ENCODE measurements at places on chromosomes 3 and 15.

- no peak for DNase-seq
These were observed 104.5 kb upstream of the SLCO2A1 start for GRCh38 chr3:134134240-134134639.

DNA sequence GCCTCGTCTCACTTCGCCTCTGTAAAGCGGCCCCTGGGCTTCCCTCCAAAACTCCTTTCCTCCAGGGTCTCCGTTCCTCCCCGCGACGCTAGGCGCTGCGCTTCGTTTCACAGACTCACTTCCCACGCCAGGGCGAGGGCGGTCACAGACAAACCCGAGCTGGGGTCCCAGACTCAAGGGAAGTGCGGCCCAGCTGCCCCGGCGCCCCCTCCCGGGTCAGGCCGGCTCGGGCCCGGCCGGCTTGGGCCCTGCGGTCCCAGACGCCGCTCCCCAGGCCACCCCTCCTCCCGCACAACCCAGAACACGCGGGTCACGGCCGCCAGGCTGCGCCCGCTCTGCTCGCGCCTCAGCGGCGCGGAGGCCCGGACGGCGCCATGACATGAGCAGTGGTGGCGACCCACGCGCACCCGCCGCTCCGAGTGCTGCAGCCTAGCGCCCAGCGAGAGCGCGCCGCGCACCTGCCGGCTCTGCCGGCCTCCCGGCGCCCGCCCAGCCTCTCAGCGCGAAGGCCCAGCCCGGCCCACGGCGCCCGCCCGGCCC is 547 bp downstream of the NUP210 start:
- DNase-seq, result peak; percentile 54

- DNase-seq, result no peak
These were observed 2.1 kb upstream of the RAP2B start for GRCh38 chr3:153159771-153160397.

GRCh38 chr3:5055357-5056110 is 66.6 kb upstream of the ARL8B start:
- no peak for DNase-seq

DNA sequence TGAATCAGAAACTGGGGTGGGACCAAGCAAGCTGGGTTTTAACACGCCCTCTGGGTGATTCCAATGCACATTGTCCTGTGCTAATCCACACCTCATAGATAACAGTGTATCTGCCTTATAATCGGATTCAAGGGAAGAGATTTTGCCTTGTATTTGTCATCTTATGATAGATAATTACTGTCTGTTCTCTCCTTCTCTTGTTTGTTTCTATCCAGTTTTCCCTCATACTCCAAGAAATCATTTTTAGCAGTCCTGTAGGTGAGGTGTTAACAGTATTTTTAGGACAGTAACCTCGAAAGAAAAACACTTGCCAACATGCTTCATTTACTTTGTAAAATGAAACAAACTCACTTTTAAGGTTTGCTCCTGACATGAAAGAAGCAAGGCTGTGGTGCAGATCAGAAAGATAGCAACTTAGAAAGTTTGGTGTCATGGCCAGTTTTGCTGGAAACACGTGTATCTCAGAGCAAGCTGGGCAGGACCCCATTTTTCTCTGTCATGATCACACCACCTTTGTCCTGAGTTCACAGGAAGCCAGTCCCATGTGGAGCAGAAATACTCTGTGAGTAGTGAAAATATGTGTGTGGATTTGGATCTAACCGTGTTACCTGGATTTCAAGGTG is 72.6 kb downstream of the TRAK1 start:
- no peak for DNase-seq

DNA sequence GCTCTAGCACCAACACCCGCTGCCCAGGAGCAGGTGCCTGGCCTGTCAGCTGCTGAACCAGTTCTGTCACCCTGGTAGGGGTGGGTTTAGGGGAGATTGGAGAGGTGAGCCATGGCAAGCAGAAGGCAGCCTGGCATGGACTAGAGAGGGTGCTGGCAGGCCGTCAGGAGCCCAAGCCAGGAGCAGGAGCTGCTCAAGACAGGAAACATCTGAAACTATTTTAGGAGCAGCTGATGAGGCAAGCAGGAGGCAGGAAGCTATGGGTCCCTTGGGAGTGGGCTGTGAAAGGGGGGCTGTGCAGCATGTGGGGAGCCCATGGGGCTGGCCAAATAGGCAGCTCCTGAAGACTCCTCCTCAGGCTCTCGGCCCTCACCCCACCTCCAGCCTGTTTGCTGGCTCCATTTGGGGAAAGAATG is 2.3 kb downstream of the INKA1 start:
- no peak for DNase-seq

DNA sequence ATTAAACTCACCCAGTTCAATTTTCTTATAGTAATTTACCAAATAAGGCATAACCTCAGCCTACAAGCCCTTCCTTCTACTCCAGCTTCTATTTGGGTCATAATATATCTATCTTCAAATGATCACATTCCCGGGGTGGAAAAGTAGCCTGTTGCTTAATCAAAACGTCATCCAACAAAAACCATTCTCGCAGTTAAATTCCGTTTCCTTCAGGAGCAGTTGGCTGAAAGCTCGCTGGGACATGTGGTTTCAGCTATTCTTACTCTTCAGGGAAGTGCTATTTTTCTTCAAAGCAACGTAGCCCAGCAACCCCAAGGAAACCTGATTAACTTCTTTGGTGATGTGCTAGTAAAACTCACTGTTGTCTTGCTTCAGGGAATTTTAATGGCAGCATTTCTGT is 59.6 kb downstream of the MAGI1 start:
- DNase-seq, result no peak

GRCh38 chr3:173513123-173513522 is 115.6 kb downstream of the NLGN1 start:
- DNase-seq, result no peak

- no peak for DNase-seq
These were observed 29.7 kb downstream of the MKRN2OS start for GRCh38 chr3:12515631-12516030.

DNA sequence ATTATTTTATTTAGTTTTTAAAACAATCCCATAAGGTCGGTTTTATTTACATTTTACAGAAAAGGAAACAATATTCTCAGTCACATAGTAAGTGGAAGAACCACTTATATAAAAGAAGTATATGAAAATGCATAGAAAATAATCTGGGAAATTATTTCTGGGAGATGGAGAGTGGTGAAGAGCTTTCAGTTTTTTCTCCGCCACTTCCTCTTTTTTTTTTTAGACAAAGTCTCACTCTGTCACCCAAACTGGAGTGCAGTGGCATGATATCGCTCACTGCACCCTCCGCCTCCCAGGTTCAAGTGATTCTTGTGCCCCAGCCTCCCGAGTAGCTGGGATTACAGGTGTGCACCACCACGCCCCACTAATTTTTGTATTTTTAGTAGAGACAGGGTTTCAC is 21.2 kb downstream of the RAD51 start:
- DNase-seq, result no peak

DNA sequence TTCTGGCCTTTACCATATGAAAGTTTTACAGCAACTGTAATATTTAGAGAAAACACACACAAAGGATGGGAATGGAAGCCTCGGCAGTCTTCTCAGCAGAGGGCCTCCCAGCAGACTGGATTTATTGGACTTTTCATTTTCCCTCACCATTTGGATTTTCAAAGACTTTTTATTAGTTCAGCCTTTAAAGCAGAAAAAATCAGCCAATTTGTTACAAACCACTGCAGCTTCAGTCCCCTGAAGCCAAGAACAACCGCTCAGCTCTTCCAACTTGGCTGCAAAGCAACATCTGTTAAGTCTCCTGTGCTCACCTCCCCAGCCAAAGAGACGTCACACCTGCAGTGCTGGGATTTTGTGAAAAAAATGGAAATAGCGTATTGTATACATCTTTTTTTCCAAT is 120.8 kb downstream of the GMPS start:
- DNase-seq, result no peak

DNA sequence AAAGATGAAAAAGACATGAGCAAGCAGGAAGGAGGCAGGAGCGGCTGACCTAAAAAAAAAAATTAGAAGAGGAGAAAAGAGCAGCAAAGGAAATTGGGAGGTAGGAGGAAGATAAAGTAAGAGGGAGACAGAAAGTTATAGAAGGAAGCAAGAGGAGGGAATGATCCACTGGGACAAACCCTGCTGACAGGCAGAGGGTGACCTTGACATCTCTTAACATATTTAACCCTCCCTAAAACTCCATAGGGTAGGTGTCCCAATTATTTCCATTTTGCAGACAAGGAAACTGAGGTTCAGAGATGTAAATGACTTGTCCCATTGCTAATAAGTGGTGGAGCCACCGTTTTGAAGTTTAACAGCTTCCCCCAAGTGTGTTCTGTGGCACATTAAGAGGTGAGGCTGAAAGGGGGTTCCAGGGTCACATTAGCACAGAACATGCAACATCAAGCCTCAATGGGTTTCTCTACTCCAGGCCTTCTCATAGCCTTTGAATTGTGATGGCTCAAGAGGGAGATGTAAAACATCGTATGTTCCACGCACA is 37.4 kb upstream of the PRICKLE2 start:
- no peak for DNase-seq

GRCh38 chr3:148203297-148204010 is 494.2 kb upstream of the AGTR1 start:
- DNase-seq, result no peak

DNA sequence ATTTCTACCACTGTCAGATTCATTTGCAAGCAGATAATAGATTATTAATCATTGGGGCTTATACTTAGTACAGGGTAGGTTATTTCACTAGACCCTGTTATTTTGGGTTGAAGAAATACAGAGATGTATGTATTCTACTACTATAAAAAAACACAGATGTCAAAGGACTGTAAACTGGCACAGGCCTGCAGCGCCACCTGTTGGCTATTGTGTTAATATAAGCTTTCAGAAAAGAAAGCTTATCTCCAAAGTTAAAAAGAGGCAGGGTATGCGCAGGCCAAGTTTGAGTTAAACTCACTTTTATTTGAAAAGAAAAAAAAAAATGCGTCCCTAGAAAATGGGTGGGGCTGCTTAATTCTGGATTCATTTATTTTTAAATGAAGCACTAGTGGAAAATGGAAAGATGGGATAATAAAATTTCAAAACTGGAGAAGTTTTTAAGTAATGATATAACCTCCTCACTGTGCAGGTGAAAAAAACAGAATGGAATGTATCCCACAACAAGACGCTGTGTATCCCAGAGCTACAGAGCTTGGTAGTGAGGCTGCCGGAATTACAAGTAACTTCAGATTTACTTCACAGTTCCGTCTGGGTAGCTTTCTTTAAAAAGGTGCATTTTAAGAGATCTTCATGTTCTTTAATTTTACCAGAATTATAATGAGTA is 407.2 kb upstream of the TGFBR2 start:
- peak; percentile 43 for DNase-seq

DNA sequence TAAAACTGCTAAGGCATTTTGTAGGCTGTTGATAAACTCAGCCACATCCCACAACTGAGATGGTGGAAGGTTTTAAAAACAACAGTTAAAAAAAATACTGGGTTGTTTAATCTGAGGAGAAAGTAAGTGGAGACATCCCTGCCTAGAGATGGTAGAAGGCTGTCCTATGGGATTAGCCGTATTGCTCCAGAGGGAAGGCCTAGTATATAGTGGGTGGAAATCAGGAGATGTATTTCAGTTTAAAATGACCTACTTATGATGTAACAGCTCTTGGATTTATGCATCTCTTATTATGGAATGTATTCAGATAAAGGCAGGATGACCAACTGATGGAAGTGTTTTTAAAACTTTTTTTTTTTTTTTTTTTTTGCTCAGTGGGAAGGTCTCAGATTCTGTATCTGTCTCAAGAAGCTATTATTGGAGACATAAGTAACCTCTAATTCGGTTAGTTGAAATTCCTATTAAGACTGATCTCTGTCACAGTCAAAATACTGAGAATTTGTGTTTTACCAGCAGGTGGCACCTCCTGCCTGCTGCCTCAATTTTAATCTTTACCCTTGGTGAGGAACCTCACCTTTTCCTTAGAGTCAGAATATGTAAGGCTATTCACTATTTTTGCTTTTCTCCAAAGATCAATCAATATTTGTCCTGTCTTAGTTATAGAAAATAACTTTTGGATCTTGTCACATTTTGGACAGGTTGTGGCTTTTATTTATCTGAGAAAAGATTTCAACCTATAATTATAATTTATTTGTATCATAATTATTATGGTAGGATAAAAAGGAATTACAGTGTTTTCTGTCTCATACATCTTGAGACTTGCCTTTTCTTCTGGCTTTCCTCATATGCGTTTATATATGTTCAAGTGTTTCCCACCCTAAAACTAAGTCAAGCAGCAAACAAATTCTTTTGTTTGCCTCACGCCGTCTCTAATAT is 63.0 kb downstream of the VPS8 start:
- no peak for DNase-seq

DNA sequence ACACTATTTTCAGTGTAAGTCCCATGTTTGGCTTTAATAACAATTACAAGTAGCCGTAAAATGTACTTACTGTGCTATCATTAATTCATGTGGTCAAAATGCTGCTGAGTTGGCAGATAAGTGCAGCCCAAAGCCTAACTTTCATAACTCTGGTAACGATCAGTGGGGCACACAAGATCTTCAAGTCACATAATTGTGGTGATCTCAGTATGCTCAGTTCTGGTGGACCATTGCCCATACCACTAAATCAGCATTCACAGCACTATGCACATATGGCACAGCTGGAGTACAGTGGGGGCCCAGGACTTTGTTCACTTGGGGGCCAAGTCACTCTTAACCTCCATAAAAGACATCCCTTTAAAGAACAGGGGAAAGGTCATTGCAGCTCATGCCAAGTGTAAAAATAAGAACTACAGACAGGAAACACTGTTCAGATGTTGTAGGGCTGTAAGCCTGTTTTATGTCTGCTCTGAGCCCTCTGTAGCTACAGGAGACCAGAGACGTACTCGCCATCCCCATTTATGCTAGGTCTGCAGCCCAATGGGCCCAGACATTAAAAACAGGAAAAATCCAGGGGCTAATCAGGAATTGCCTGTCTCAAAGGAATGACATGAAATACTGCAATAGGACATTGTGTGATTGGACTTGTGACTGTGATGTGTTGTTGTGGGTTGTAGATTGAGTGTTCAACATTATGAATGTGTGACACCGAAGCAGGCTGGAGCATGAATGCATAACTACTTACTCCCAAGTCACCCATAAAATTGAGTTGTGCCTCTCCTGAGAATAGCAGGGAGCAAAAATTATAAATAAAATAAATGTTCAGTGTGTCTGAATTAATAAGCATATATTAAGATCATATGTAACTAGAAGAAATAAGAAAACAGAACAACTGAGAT is 282.5 kb upstream of the EPHA3 start:
- no peak for DNase-seq

GRCh38 chr15:82540984-82541431 is 751 bp upstream of the RPS17 start:
- DNase-seq, result no peak

- no peak for DNase-seq
These were observed 45.4 kb upstream of the PLXNA1 start for GRCh38 chr3:126937533-126937932.

- no peak for DNase-seq
These were observed 238.3 kb upstream of the FEZF2 start for GRCh38 chr3:62611541-62612240.

Measured in activated T-helper 1 cell treated with anti-CD3 and anti-CD28 coated beads, Interleukin-2, amount 50 U/mL, for 16 hours (primary cell).